Stomach (tissue), 19 donors: ENCODE measurements at places on chromosomes 6 and 20. TPM values are rescaled to one million over a fixed set of nuclear protein-coding genes. Genes with fewer than 3 reads are reported as not detected.

The MAS1 gene
- not detected for polyA plus RNA-seq

The C6orf163 gene
- 1.1 TPM for polyA plus RNA-seq

The EEF1A1 gene
- 8,307 TPM for polyA plus RNA-seq

The PROKR2 gene
- polyA plus RNA-seq: not detected

The SOX18 gene
- polyA plus RNA-seq: 15.2 TPM

The GSS gene
- polyA plus RNA-seq: 41.5 TPM

The LHFPL5 gene
- polyA plus RNA-seq: not detected

The MICB gene
- 0.76 TPM for polyA plus RNA-seq
